ENCODE measurements at places on chromosomes 5 and 9.

GRCh38 chr5:168736281-168736831, 157.2 kb upstream of the PANK3 start:
- no peak for DNase-seq

GRCh38 chr5:83149671-83150070, 72.3 kb downstream of the XRCC4 start:
- peak; percentile 2 for DNase-seq

DNA sequence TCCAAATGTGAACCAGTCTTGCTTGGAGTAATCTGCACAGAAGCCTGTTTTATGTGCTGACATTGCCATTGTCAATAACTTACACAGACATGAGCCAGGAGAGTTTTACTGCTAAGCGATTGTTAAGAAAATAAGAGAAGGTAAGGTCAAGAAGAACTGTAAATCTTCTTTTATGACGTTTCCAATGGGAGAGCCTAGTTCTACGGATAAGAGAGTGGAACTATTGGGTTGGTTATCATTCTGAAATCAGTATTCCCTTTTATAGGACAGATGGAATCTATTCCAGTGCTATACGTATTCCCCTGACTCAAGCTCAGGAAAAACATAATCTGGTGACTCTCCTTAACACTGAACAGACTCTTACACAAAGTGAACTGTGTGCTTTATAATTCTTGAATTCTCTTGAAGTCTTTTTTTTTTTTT, 137.9 kb upstream of the OTULINL start:
- DNase-seq: no peak

GRCh38 chr9:93893899-93894690, 61.1 kb downstream of the BARX1 start:
- DNase-seq: peak; percentile 20

GRCh38 chr9:14183001-14183400, 130.9 kb downstream of the NFIB start:
- DNase-seq: no peak

DNA sequence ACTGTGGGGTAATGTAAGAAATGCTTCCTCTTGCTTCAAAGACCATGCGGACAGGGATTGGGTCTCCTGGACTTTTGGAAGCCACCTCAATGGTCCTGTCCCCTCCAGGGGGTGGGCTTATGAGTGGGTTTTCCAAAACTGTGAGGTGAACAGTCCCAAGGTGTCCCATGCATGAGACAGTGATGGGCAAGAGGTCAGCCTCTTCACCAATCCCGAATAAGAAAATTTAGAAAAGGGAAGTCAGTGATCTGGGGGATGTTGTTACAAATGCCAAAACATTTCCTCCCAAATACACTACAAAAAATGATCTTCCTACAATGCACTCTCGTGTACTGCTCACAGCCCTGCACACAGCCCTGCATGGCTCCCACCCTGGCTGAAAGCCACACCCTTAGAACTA, 215.7 kb upstream of the TBC1D2 start:
- DNase-seq: no peak

DNA sequence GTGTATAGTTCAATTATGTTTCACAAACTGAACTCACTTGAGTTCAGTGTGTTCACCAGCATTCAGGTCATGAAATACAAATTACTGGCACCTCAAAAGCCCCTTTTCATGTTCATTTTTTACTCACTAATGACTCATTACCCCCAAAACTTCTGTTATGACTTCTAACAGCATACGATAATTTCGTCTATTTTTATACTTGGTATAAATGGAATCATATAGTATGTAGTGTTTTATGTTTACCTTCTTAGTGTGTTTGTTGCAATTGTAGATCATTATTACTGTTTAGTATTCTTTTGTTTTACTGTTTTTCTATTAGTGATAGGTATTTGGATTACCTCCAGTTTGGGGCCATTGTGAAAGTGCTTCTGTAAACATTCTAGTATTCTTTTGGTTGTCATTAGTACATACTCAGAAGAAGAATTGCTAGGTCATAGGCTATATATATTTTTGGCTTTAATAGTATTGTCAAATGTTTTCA, 33.4 kb downstream of the DDX4 start:
- DNase-seq: no peak

DNA sequence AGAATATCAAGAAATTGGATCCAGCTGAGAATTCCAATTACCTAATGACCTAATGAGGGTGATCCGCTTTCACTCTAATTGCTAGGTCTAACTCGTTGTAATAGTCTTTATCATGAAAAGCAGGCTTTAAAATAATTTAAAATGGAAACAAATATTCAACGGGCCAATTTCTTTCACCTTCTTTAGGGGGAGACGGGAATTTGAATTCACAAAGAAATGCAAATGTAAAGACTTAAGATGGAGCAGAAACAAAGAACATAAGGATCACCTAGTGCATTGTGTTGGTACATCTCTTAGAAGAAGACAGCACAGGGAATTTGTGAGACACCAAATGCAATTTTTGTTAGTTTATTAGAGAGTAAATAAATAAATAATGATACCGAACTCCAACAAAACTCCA, 1.5 kb upstream of the KCNN2 start:
- DNase-seq: peak; percentile 89

DNA sequence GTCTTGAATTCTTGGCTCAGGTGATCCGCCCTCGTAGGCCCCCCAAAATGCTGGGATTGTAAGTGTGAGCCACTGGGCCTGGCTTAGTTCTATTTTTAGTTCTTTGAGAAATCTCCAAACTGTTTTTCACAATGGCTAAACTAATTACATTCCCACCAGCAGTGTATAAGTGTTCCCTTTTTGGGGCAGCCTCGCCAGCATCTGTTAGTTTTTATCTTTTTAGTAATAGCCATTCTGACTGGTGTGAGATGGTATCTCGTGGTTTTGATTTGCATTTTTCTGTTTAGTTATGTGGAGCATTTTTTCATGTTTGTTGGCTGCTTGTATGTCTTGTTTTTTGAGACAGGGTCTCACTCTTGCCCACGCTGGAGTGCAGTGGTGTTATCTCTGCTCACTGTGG, 28.2 kb downstream of the CNOT6 start:
- DNase-seq: no peak

- no peak for DNase-seq
Observed at GRCh38 chr9:126682113-126682810, 68.5 kb downstream of the LMX1B start.

GRCh38 chr9:108094676-108094993, 605.1 kb upstream of the KLF4 start:
- no peak for DNase-seq

- DNase-seq: no peak
Observed at GRCh38 chr5:74945561-74946165, 79.5 kb upstream of the FAM169A start.

- DNase-seq: no peak
Observed at GRCh38 chr5:56071470-56071869, 76.7 kb upstream of the IL6ST start.

DNA sequence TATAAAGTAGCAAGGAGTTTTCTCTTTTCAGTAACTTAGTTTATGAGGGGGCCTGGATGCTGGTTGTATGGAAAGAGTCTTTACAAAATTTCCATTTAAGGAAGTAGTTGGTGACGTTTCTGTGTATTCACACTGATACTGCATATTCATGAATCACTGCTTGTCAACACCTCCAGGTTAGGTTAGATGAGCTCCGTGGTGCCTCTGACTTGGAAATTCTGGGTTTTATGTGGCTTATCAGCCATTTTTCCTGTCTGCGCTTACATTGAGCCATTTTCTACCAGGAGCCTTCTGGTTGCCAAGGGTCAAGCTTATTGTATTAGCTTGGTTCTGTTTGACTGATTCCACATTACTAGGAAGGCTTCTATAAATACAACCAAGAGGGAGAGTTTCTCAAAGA, 128.3 kb downstream of the SLC28A3 start:
- no peak for DNase-seq

GRCh38 chr5:136084698-136085097, 47.9 kb upstream of the SMAD5 start:
- DNase-seq: no peak

GRCh38 chr9:35705372-35705771, 15.6 kb upstream of the TPM2 start:
- DNase-seq: no peak

- DNase-seq: no peak
Observed at GRCh38 chr9:19998823-19999455, 210.1 kb upstream of the SLC24A2 start.

DNA sequence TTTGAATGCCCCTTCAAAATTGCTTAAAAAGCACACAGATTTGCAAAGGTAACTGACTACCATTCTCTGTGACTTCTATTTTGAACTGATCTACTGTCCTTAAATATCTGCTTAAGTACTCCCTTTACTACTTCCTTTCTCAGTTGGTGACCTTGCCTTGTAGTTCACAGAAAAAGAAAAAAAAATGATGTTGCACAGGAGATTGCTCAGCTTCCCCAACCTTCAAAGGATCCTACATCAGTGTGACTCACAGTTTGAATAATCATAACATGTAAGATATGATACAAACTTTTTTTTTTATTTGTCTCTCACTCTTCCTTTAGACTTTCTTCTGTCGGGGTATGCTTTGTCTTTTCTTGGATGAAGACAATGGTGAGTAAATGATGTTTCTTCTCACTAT, 1029.6 kb downstream of the CDH12 start:
- no peak for DNase-seq

DNA sequence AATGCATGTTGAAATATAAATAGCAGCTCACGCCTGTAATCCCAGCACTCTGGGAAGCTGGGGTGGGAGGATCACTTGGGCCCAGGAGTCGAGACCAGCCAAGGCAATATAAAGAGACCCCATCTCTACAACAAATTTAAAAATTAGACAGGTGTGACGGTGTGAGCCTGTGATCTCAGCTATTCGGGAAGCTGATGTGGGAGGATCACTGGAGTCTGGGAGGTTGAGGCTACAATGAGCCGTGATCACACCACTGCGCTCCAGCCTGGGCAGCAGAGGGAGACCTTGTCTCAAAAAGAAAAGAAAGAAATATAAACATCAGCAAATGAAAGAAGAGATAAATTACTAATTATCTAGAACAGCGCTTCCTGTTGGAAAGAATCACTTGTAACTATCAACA, 105.0 kb downstream of the MAPKAP1 start:
- no peak for DNase-seq

GRCh38 chr5:32342656-32343055, 29.9 kb upstream of the MTMR12 start:
- DNase-seq: no peak

DNA sequence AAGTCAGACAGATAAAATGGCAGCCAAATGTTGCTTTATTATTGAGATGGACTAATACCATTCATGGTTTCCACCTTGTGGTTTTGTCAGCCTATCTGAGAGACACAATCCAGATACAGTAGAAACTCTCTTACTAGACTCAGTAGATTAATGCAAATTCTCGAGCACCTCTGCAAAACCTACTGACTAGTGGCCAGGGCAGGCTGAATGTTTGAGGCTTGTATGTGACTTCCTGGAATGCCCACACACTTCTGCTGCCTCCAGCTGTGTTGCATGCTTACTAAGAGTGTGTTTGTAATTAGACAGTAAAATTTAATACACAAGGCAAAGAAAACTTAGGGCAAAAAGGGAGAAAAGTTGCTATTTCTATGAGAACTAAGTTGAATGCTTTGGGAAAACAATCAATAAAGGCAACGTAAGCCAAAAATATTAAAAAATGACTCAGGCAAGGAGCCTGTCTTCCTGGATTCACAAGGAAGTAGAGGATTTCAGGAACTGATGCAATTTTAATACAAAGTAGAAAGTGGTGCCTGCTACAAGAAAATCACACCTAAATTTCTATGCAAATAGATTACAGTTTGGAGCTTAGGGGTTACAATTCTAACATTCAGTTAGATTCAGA, 30.2 kb upstream of the CCNG1 start:
- no peak for DNase-seq

- DNase-seq: peak; percentile 28
Observed at GRCh38 chr9:76379494-76379893, 14.7 kb downstream of the RFK start.

DNA sequence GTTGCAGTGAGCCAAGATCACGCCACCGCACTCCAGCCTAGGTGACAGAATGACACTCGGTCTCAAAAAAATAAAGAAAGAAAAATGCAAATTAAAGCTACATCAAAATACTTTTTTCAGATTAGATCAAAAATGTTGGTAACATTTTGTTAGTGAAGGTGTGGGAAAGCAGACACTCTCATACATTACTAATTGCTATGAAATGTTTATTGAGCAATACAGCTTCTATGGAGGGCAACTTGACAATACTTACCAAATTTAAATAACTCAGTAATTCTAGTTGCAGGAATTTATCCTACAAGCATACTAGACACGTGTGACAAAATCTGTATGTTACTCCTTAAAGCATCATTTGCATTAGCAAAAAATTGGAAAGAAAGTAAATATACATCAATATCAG, 4.1 kb downstream of the TRIM23 start:
- DNase-seq: no peak

- no peak for DNase-seq
Observed at GRCh38 chr5:96157841-96158291, 196.2 kb upstream of the ELL2 start.

DNA sequence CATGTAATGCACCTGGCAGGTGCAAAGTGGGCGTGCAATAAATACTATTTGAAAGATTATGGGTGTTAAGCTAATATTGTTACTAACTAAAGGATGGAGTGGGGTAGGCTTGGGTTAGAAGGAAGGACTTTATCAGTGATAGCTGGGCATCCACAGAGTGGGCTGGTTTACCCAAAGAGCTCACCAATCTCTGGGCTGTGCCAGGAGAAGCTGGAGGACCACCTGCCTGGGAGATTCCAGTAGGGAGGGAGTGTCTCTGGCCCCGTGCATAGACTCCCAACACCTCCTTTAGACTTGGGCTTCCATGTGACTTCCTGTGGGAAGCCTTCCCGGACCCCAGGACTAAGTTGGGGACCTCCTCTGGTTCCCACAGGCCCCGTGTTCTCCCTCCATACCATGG, 5.6 kb upstream of the URM1 start:
- peak; percentile 33 for DNase-seq

DNA sequence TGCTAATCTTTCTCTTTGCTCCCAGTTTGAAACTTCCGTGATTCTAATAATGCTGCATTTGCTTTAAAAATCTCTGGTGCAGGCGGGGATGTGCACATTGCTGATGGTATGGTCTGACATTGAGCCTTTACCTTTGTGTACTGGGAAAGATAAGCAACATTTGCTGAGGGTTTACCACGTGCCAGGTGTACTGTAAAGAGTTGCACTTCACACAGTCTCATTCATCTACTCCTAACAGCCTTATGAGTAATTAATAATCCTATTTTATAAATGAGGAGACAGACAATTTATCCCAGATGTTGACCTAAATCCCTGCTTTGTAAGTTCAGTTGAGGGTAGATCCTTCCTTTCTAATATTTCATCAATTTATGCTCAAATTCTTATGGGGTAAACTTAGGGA, 726 bp upstream of the ADGRV1 start:
- DNase-seq: peak; percentile 37

GRCh38 chr9:21856301-21857094, 54.1 kb downstream of the MTAP start:
- DNase-seq: no peak
